ENCODE measurements at places on chromosomes 5 and 9.

DNA sequence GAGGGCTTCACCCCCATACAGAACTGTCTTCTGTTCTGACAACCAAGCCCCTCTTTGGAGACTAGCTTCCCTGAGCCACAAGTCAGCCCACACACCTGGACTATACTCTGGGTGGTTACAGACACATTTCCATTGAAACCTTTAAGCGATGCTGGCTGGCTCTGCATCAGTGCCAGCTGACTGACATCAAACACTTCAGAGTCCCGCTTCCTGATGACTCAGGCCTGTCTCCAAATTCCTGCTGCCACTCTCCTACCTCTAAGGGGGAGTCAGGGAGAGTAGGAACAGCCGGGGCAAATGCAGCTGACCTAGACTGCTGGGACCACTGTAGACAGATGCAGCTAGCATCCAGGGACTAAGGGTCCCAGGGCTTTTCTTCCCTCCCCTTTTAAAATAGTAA, 59.4 kb downstream of the SIL1 start:
- no peak for DNase-seq

- DNase-seq: no peak
Observed at GRCh38 chr5:79582186-79582585, 30.1 kb upstream of the TENT2 start.

DNA sequence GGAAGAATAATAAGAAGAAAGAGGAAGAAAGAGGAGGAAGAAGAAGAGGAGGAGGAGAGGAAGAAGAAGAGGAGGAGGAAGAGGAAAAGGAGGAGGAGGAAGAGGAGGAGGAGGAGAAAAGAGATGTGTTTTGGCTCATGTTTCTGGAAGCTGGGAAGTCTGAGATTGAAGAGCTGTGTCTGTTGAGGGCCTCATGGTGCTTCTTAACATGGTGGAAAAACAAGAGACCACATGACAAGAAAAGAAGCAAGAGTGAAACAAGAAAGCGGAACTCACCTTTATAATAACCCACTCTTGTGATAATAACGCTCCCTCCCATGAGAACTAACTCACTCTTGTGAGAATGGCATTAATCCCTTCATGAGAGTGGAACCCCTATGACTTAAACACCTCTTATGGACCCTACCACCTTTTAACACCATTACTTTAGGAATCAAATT, 36.1 kb upstream of the RANBP6 start:
- DNase-seq: no peak

DNA sequence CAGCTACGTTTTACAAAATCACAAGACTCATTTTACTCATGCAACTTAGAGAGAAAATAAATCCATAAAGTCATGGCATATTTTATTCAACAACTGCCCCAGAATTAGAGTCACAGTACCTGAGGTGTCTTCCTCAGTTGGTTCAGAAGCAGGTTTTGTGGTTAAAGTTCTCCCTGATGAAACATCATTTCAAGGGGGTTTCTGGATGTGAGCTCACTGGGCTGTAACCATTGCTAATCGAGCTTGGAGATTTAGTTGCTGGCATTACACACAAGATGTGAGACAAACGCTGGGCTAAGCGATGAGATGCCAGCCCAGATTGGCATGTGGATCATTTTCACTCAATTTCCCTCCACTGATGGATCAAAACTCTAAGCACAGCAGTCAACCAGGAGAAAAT, 131.3 kb downstream of the PRELID2 start:
- no peak for DNase-seq

- no peak for DNase-seq
Observed at GRCh38 chr9:107137495-107138202, 145.4 kb upstream of the RAD23B start.

GRCh38 chr9:131277287-131277909, 1.1 kb upstream of the FAM78A start:
- no peak for DNase-seq

DNA sequence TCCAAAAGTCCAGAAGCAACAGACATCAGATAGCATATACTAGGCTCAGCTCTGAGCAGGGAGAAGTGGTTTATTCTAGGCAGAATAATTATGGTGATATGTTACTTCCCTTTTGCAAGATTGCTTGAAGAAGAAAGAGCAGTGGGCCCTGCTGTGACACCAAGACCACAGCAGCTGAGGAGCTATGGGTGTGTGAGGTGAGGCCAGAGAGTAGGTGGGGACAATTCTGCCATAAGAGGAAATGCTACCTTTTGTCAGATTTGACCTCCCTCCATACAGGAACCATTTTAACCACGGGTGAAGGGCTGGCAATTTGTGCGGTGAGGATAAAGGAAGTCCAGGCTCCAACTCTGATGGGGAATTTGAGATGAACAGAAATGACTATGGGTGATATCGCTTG, 51.3 kb downstream of the TNFSF15 start:
- DNase-seq: no peak

DNA sequence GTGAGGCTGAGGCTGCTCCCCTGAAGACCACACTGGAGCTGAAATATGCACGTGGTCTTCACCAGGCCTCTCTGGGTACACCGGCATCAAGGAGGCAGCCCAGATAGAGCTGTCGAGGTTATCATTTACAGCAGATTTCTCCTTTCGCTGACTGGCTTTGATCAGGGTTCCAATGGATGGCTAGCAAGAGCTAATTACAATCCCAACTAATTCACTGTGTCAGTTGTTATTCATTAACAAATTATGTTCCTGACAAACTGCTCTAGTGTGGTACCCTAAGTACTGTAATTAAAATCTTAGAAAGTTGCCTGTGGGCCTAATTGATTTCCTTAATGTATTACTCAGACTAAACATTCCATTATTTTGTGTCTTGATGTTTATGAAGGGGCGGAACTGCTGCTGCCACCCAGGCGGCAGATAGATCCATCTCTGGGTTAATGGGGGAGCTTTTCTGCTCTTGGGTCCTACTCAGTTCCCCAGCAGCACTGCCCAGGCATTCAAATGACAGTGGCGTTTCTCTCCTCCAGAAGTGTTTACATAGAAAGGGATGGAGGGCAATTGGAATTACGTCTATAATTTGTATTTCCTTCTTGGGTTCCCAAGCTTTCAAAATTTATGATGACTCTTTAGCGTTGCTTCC, 71.7 kb upstream of the RAD23B start:
- DNase-seq: no peak

DNA sequence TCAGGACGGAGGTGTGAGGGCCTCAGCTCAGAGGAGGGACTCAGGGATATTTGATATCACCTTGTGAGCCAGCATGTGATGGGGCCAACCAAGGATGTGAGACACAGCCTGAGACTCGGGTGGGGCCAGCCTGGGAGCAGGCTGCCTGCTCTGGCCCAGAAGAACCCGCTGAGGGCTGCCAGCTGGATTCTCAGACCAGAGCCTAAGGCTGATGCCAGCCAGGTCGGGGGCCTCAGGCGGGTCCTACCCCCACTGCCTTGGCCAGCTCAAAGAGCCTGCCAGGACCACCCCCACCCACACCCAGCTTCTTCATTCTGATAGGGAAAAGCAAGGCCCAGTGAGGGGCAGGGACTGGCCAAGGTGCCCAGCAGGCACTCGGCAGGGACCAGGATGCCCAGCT, 20.3 kb upstream of the DUSP1 start:
- DNase-seq: no peak

GRCh38 chr9:33466565-33467495, 6.9 kb downstream of the NOL6 start:
- DNase-seq: peak; percentile 50

DNA sequence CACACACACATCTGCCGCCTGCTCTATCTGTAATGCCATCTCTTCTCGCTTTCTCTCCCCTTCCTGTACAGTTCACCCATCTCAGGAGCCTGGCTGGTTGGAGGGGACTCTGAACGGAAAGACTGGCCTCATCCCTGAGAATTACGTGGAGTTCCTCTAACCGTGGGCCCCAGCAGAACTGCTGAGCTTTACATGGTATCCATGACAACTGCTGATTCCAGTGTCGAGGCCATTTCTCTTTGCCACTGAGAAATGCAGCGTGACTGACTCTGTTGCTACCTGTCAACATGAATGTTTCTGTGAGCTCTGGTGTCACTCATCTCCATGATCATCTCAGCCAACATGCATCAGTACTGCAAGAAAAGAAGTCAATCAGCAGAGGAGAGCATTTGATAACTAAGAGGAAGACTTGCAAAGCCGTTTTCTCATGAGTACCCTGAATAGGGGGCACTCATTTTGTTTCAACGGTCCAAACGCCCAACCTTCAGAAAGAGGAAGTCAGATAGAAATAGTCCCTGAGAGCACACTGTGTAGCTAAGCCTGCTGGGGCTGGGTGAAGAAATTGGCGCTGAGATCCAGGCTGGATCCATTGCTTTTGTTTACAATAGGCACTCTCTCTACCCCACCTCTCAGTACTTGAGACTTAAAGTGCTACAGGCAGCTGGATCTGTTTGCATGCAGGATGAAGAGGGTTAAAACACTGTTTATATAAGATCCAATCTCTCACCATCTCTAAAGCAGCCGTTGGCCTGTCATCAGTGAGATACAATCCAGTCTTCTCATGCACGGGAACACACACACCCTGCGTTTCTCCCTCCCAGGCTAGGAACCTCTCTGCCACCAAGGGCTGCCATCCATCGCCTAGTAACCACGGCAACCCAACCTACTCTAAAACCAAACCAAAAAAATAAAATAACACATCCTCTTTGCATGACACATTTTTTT, 180.9 kb downstream of the NR3C1 start:
- no peak for DNase-seq
